ENCODE measurements at places on chromosomes 6 and 20.

GRCh38 chr6:161152907-161153662 is 120.8 kb downstream of the AGPAT4 start:
- no peak for DNase-seq

DNA sequence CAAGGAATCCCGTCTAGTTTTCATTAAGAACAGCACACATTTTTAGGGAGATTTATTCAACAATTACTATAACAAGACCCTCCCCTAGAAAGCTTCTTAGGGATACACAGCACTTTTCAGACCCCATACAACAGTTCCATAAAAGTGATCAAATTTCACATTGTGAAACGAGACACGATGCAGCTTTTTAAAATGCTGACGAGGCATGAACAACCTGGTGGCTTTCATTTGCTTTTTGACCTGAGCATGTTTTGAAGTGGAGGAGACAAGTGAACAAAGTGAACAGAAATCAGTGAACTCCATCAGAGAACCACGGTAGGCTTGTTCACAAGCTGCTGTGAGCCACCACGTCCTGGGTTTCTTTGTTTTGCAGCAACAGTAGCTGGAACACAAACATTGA is 112.2 kb downstream of the PCSK2 start:
- no peak for DNase-seq

GRCh38 chr20:50399917-50400704 is 110.1 kb upstream of the PTPN1 start:
- DNase-seq, result no peak

GRCh38 chr6:38646166-38646878 is 6.6 kb upstream of the BTBD9 start:
- DNase-seq, result no peak

DNA sequence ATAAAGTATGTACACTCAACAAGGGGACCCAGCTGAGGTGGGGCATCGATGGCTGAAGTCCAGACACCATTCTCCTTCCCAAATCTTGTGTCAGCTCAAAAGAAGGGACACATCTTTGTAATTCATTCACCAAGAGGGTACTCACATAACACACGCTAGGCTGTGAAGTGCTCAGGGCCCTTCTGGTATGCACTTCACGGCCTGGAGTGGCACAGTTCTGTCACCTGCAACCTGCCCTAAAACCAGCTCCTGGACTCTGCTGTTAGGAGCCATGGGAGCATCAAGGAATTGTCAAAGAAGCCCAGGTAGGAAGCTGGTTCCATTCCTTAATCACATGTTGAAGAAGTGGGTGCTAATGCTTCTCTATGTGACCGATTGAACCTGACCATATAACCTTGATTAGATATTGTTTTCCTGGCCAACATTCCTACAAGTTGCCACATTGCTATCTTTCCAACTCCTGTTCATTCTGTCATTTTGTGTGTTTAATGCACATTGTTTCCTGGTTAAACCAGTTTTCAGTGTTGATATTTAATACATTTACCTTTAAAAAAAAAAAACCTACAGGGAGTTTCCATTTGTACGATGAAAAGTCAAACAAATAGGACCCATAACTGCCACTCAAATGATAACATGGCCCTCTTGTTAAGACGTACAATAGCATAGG is 127.3 kb downstream of the TNFRSF21 start:
- DNase-seq, result no peak

GRCh38 chr20:37349517-37350491 is 3.9 kb downstream of the SRC start:
- DNase-seq, result peak; percentile 28

GRCh38 chr6:46281110-46281509 is 110.3 kb upstream of the ENPP5 start:
- DNase-seq, result no peak

All from fibroblast of the aortic adventitia (primary cell).